ENCODE measurements at places on chromosomes 16 and 17.

GRCh38 chr17:77608431-77608830 is 350.1 kb upstream of the TNRC6C start:
- no peak for DNase-seq

DNA sequence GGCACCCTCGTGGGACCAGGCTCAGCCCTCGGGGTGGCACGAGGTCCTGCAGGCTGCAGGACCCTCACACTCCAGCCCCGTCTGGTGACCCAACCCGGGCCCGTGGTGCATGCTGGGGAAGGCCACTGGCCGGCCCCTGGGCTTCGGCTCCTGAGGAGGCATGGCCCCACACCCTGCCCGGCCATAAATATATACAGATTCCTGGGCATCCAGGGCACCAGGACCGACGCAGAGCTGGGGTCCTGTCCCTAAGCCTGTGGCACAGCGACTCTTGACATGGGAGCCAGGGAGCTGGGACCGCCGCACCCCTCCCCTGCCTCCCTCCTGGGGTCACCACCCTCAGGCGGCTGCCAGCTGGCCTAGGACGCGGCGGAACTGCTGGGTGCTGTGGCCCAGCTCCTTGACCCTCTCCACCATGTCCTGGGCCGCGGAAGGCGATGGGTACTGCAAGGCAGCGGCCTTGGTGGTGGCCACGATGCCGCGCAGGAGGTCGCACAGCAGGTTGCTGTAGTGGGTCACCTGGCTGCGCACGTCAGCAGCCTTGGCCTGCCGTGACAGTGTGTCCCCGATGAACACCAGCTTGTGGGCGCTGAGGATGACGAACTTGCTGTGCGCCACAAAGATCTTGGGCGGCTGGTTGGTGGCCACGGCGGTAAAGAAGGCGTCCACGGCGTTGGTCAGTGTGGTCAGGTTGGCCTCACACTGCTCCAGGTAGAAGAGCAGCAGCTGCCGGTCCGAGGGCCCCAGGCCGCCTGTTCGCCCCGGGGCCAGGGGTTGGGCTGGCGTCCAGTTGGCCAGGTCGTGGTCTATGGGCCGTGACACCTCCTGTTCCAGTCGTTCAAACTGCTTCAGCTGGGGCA is 10.6 kb downstream of the CTRB1 start:
- DNase-seq = no peak

DNA sequence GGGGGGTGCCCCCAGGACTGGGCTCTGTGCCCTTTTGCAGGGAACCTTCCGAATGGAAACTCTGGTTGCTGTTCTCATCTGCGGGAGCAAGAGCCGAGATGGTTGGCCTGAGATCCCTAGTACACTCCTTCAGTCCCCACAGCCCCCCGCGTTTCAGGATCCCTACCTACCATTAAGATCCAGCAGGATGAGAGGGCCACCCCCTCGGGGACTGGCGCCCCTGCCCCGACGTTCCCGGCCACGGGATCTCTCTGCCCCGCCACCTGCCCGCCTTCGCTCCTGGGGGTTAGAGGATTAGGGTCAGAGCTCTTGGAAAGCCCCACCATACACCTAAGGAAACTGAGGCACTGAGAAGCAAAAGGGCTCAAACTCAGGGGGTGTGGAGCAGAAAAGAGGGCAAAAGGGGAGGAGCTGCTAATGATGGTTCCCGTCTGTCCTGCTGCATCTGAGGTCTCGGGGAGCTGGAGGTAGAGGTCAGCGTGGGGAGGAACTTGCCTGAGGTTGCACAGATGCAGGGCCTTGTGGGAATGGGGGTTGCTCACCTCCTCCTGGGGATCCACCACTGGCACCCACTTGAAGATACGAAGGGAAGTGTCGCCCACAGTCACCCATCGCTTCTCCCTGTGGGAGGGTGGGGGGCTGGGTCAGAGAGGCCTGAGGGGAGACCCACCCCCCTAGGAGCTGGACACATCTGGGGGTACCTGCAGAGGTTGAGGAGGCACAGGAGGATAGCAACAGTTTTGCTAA is 1.0 kb downstream of the BCL7C start:
- no peak for DNase-seq

GRCh38 chr17:71753070-71753469 is 367.8 kb upstream of the SOX9 start:
- DNase-seq = no peak

DNA sequence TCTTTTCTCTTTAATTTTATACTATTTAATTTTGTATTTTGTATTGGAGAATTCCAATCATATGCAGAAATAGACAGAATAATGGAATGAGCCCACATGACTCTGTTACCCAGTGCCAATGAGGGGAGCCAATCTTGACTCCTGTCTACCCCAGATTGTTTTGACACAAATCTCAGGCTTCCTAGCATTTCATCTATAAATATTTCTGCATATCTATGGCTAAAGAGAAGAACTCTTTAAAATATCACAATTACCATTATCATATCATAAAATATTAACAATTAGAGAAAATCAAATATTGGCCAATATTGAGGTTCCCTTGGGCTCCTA is 23.7 kb downstream of the ATP2C2 start:
- no peak for DNase-seq

GRCh38 chr16:54519161-54519695 is 232.6 kb upstream of the IRX3 start:
- no peak for DNase-seq

DNA sequence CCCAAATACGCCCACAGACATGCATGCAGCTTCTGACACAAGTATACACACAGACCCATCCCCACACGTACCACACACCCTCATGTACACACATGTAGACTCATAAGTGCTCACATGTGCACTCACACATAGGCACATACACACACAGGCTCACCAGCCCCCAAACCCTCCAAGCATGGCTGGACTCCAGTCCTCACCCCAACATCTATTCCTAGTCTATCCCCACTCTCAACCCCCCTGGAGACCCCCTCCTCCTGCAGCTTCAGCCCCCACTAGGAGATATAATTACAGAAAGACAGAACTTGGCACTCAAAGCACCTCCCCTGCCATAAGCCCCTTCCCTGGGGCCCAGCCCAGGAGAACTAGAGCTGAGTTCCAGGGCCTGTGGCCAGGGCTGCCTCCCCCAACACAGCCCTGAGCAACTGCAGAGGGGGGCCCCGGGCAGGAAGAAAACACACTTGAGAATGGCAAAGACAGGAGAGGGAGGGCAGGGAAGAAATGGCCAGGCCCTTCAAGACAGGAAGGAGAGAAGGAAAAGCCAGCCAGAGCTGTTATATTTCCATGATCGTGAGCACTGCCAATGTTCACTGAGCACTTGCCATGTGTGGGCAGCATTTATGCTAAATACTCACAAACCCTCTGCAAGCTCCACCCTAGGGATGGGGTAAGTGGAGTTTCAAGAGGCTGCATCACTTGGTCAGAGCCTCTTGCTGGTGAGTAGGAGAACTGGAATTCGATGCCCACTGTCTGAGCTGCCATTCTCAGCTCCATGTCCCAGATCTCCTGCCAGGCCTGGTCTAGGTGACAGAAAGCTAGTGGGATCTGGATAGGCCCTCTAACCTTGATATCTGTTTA is 224.5 kb downstream of the ZNF423 start:
- no peak for DNase-seq

DNA sequence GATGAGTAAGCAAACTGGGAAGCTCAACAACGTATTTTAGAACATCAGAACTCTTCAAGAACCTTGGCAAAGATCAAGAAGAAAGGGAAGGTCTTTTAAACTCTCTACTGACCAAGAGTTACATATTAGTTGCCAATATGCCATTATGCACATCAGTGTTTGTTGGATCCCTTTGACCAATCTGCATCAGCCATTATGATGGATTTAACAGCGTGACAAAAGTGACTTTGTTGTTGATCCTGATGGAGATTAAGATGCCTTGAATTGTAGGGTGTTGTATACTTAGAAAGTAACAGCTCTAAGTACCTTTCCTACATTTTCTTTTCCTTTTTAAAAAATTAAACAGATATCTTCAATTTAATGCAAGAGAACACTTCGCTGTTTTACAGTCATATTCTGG is 108.5 kb downstream of the CA4 start:
- no peak for DNase-seq

GRCh38 chr16:84932681-84933080 is 78.7 kb downstream of the ZDHHC7 start:
- no peak for DNase-seq

- no peak for DNase-seq
Measured at GRCh38 chr17:8831234-8831849, 32.2 kb upstream of the MFSD6L start.

Data from effector memory CD4-positive, alpha-beta T cell (primary cell).